ENCODE measurements at places on chromosomes 4 and X.

GRCh38 chrX:23114241-23114640, 114.5 kb downstream of the DDX53 start:
- no peak for DNase-seq

- DNase-seq = no peak
Observed at GRCh38 chr4:152677117-152677516, 2.7 kb downstream of the TMEM154 start.

DNA sequence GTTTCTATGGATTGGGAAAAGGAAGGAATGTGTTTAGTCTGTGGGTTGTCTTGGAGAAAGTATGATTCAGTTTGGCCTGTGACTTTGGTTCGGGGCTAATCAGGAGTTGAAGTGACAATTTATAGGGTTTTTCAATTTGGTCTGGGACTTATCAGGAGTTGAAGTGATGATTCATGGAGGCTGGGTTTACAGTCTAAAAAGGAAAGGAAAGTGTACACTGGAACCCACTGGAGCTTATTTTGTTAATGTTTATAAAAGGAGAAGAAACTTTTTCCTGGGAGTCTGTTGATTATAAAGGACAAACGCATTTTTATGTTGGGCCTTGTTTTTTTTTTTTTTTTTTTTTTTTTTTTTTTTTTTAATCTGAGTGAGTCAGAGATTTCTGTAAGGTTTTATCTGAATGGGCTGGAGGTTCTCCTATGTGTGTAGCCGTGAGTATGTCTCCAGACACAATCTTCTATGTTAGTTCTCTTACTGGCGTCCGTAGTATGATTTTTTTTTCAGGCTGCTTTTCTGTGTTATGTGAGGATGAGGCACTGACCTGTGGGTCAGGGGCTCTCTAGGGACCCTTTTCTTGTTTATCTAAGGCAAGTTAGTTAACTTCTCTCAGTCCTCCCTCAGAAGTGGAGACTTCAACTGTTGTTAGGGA, 33.0 kb upstream of the RAB9B start:
- no peak for DNase-seq

- peak; percentile 54 for DNase-seq
Observed at GRCh38 chr4:124262211-124263179, 450.0 kb downstream of the ANKRD50 start.

DNA sequence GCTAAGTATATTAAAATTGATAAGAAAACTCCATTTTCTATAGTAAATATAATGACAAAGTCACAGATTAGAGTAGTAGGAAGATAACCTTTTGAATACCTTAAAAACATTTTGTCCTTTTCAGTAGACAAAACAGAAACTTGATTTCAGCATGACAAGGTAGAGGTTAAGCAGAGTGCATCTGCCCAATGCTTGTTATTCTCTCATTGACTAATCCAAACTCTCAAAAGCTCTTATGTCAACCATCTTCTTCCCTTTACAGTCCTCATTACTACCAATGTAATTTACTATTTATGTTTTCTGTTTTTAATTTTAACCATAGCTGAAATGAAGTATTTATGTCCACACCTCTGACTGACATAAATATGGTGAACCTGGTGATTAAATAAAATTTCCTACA, 11.1 kb downstream of the NIPAL1 start:
- DNase-seq = no peak

- DNase-seq = peak; percentile 83
Observed at GRCh38 chr4:144645631-144646522, at the start of gene HHIP. Gene HHIP (plus strand): TSS chr4:144646156. CDS start chr4:144646676, 520 bp downstream.

DNA sequence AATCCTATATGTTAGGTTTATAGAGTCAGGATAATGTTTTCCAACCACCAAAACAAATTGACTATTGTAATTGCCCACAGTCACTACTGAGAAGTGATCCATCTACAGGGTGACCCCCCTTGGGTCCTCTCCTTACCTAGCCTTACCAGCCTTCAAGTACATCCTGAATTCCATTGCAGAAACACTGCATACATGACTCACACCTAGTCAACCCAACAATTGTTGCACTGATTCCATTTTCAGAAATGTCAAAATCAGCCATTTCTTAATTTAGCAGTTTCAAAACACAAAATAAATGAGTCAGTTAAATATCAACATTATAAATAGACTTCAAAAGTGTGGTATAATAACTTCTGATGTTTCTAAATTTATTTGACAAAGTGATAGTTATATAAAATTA, 106.3 kb upstream of the TNIP3 start:
- no peak for DNase-seq

DNA sequence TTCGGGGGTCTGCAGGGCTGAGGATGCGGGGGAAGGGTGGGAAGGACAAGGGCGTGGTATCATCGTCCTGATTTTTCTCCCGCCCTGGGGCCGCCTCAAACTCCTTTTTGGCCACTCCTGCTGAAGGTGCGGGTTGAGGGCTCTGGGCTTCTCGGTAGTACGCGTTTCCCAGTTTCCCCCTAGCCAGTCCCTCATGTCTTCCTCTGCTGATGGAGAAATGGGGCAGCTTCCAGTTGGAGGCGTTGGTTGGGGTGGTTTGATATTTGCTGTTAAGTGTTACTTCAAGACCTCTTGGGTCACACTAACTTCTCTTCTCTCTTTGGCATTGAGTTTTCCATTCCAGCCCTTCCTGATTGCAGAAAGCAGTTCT, 482 bp downstream of the GSTCD start:
- DNase-seq = peak; percentile 67

- DNase-seq = peak; percentile 77
Observed at GRCh38 chr4:52234561-52235440, 183.7 kb downstream of the SPATA18 start.

DNA sequence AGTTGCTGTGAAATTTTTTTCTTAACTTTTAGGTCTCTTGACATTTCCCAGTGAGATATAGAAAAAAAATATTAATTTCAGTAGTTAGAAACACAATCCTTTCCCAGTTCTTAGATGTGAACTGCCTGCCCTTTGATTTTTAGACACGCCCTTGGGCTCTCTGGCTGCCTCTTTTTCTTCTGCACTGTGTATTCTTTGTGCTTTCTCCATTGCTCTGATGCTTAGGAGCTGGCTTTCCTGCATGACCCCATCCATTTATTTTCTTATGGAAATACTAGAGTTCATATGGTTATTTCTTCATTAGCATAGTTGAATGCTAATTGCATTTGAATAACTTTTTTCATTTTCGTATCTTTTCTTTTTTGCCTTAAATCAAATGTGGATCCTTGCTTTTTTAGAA, 224.9 kb upstream of the SMIM31 start:
- no peak for DNase-seq

- no peak for DNase-seq
Observed at GRCh38 chr4:135510582-135510981, 1309.0 kb upstream of the PABPC4L start.

- DNase-seq = no peak
Observed at GRCh38 chrX:17846045-17846444, 15.1 kb downstream of the RAI2 start.

GRCh38 chr4:180923486-180923885, 1319.7 kb upstream of the TENM3 start:
- no peak for DNase-seq

GRCh38 chrX:9593756-9594155, 128.9 kb downstream of the TBL1X start:
- no peak for DNase-seq

GRCh38 chrX:40945361-40945713, 139.9 kb upstream of the USP9X start:
- DNase-seq = no peak

DNA sequence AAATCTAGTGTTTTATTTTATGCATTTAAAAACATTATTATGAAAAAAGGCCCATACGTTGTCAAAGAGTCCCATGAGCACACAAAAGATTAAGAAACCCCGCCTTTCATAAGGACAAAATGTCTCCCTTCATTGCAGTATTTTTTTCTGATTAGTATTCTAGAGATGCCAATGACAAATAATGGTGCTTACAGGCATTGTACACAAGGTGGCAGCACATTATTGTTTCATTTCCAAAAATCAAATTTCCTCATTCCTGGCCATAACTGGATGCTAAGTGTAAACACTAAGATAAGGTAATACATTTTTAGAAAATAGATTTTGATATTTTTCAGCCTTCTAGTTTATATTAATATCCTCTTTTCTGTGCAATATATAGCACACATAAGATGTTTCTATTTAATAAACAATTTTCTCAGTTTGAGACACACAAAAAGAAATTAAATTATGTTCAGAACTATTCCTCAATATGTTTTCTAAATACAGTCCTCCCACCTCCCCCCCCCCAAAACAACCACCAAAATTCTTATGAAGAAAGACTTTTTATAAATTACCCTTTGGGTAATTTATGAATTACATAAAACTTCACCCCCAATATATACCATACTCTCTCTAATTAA, 47.7 kb downstream of the TIGD2 start:
- DNase-seq = peak; percentile 56

DNA sequence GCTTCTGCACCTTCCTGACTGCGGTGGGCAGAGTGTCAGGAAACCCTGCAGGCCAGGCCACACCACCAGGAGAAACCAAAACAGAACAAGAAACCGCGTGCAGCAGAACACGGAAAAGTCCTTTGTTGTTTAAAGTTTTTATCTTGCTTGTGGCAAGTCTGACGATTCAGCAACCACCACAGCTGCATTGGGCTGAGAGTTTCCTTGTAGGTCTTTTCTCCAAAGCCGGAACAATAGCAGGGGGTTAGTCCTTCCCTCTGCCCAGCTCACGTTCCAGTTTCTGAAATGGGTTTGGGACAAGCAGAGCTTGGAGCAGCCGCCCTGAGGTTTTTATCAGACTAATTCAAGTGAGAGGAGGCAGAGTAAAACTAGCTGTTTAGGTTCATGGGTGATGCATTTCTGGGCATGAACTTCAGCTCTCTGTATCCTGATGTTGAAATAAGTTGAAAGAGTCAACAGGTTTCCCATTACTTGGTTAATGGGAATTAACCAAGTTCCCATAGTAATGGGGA, 216.9 kb downstream of the PTTG2 start:
- peak; percentile 34 for DNase-seq

DNA sequence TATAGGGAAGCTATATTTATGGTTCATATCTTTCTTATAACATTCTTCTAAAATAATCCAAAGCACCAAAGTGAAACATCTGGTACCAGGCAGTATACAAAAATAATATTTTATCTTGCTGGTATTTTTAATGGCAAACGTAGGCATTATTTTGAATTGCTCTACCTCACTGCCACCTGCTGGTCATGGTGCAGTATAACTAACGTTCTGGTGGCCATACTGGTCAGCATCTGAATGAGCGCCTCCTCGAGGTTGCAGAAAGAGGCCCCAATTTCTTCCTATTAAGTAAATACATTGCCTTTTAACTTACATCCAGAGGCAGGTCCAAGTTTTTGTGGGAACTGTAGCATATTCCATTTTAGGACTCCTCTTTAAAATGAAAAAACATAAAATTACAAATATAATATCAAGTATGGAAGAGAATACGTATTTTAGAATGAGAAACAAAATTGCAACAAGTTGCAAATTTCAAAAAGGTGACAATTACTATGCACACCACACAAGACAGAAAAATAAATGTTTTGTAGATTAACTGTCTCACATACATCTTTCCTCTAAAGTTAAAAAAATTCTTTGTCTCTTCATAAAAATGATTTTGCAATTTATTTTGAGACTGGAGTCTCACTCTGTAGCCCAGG, 22.9 kb upstream of the CWH43 start:
- DNase-seq = peak; percentile 72

DNA sequence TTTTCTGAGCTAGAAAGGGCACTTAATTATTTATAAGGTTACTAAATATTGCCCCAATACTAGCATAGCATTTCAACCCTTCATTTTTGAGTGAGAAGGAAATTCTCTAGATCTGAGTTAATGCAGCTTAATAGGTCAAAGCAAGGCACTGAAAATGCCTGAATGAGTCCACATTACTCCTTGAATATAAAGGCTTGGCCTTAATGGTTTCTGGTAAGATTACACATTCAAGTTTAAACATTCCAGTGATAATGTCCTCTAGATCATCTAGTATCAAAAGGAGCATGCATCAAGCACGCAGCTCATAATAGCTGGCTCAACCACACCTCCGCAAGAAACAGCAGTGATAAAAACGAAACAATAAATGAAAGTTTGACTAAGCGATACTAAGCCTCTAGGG, 87.5 kb downstream of the SPANXN3 start:
- no peak for DNase-seq

DNA sequence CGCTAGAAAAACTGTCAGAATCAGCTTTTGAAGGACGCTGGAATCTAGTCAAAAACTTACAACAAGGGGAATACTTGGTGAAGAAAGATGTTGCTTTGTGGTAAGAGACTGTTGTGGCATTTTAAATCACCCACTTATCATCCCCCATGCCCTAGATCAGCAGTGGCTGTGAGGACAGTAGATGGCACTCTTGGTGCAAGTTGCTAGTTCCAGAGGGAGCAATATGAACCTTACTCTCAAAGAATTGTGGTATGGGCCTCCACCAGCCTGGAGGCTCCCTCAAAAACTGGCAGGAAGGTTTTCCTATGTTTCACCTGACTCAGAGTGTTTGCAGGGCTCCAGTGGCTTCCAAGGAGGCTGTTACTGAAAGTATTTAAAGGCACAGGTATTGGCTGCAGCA, 37.7 kb upstream of the SLC16A2 start:
- DNase-seq = no peak

DNA sequence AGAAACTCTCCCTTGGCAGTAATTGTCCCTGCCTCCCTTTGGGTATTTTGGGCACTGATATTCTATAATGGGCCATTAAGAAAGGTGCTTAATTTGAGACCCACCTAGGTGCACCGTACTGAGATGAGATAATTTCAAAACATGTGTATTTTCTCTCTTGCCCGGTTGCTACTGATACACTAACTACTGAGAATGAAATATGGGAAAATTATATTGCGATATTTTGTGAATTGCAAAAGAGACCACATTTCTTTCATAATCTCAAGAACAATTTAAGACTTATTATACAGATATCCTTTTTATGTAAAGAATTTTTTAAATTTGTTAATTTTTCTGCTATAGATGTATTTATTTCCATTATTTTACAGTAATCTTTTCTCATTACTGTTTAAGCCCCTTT, 284.9 kb downstream of the ADGRL3 start:
- DNase-seq = no peak

- no peak for DNase-seq
Observed at GRCh38 chr4:71609167-71609566, 174.7 kb downstream of the GC start.

GRCh38 chr4:71006203-71006907, 12.9 kb downstream of the DCK start:
- no peak for DNase-seq

- DNase-seq = no peak
Observed at GRCh38 chrX:154719132-154719675, 31.7 kb downstream of the GAB3 start.

GRCh38 chr4:48139691-48140090, 5.6 kb upstream of the TXK start:
- DNase-seq = no peak

- no peak for DNase-seq
Observed at GRCh38 chr4:89754531-89754930, 82.4 kb downstream of the SNCA start.

- DNase-seq = no peak
Observed at GRCh38 chrX:3136161-3136961, 95.1 kb downstream of the ARSF start.

GRCh38 chr4:5446595-5447226, 261.6 kb downstream of the EVC2 start:
- DNase-seq = no peak
